ENCODE measurements at places on chromosomes 7 and 10. TPM values are rescaled to one million over a fixed set of nuclear protein-coding genes. Genes with fewer than 3 reads are reported as not detected.

SYNPO2L gene
- polyA plus RNA-seq = 0.33 TPM

ZDHHC16 gene
- polyA plus RNA-seq = 40.5 TPM

TFPI2 gene
- polyA plus RNA-seq = 12.1 TPM

LIPN gene
- not detected for polyA plus RNA-seq

LIPJ gene
- 0.40 TPM for polyA plus RNA-seq

SEMA3C gene
- polyA plus RNA-seq = 25.6 TPM

CRTAC1 gene
- polyA plus RNA-seq = 30.6 TPM

CHAT gene
- not detected for polyA plus RNA-seq

ST8SIA6 gene
- 1.2 TPM for polyA plus RNA-seq

Measured in renal pelvis (tissue), 12 donors.